ENCODE measurements at places on chromosomes 2 and 18.
A peak's percentile ranks its signal among the peaks of the same experiment; 100 is the strongest.

DNA sequence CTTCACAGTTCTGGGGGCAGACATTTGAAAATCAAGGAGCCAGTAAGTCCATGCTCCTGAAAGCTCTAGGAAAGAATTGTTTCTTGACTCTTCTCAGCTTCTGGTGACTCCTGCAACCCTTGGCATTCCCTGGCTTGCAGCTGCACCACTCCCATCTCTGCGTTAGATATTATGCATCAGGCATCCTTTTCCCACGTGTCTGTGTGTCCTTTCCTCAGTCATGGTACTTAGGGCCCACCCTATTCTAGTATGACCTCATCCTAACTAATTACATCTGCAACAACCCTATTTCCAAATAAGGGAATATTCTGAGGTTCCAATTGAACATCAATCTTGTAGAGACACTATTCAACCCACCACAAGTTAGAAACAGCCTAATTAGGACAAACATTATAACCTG lies 931.7 kb upstream of the CHAC2 start:
- no peak for DNase-seq

DNA sequence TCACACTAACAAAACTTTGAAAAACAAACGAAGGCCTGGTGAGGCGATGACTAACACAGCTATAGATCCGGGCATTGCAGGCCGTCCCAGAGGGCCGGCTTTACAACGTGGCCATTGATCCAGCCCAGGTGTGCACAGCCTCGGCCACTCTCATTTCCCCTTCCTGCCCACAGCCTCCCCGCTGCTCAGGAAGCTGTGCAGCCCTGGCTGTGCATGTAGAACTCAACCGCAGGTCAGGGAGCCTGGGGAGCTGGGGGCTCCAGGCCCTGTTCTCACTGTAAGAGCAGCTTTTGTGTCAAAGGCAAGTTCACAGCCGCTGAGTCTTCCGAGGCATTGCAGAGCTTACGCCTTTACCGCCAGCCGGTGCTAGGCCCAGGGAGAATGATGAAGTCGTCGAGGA lies 87.2 kb downstream of the LONRF2 start:
- peak; percentile 44 for DNase-seq

- no peak for DNase-seq
Measured at GRCh38 chr18:70329071-70329470, 40.2 kb downstream of the SOCS6 start.

DNA sequence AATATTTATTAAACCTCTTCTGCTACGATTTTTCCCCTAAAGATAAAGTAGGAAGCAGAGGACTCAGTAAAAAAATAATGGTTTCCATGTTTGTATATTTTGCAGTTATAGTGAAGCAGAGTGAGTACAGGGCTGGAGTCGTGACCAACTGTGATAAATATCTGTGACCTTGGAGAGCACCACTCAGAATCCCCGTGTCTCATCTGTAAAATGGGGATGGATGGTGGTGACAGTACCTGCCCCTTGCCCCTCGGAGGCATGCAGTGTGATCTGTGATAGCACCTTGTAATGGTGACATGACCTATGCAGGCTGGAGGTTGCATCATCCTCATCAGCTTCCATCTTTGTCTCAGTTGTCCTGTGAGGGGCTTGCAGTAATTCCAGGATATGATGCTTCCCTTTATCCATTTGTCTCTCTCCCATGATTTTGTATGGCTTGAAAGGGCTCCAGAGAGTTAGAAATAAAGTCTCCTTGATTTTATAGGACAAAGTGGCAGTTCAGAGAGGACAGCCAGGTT lies 5.5 kb downstream of the TTL start:
- DNase-seq = no peak

DNA sequence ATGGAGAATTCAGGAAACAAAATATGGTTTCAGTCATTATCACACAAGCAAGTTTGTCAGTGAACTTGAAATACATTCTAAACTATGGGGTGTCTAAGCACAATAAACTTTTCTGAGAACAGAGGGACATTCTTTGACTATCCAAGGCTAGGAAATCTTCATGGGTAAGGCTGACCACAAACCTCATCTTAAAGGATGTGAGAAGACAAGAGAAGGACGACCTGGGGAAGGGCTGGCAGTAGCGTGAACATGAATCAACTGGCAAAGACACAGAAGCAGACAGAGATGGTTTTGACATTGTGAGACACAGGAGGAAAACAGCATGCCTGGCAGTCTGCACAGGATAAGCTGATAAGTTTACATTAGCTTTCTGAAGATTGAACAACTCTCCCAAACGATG lies 752.4 kb upstream of the SLC8A1 start:
- DNase-seq = no peak

DNA sequence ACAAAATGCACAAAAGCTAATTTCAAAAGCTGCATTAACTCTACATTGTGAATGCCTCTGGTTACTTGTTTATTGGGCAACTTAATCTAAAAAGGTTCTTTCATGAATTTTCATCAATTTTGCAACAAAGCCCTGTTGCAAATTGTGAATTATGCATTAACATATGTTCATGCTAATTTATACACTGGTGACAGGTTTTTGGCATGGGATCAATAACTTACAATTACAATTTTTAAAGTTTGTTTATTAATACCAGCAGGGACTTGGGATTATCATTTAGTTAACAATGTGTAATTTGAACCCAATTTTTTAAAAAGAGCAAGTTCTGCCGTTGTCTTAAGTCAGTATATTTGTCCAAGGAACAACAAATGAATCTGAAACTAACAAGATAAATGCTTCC lies 183.6 kb downstream of the DCC start:
- DNase-seq = no peak

GRCh38 chr2:17813010-17813741 lies 3.1 kb upstream of the MSGN1 start:
- DNase-seq = no peak

DNA sequence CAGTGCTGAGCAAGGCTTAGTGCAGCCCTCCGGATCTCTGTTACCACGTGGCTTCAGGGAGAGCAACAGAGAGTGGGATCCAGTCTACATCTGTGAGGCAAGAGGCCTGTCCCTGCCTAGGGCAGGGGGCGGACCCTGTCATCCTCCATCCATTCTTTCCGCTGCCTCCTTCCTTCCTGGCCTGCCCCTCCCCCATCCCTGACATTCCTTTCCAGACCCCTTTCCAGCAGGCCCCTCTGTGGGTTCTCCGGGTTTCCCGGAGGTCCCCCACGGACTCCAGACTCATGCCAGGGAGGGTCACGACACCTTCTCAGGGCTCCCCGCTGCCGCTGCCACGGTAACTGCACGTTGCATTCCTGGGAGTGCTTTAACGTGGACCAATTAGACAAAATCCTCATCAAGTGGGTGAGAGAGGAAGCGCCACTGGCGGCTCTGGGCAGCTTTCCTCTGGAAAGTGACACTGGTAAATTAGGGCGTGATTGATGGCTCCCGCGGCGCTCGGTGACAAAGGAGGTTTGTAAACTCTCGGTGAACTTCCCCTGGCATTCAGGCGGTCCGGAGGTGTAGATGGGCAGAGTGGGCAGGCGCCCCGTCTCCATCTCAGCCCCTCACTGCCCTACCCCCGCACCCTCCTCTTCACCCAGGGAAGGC lies 11.4 kb downstream of the ATOH8 start:
- DNase-seq = no peak

DNA sequence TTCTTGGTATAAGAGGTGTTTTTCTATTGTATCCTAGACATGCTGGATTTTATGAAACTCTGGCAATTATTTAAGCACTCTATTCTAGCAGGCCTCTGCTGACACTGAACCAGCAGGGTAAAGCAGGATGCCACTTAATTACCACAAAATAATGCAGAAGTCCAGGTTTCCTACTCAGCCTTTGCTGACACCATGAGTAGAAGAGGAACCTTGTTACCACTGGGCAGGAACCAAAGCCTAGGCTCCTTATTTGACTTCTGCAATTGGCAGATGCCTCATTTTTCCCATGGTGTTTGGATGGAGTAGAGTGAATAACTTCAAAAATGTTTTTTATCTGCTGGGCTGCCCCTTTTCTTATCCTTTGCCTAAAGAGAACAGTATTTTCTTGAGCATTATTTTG lies 60.8 kb downstream of the THNSL2 start:
- DNase-seq = no peak

DNA sequence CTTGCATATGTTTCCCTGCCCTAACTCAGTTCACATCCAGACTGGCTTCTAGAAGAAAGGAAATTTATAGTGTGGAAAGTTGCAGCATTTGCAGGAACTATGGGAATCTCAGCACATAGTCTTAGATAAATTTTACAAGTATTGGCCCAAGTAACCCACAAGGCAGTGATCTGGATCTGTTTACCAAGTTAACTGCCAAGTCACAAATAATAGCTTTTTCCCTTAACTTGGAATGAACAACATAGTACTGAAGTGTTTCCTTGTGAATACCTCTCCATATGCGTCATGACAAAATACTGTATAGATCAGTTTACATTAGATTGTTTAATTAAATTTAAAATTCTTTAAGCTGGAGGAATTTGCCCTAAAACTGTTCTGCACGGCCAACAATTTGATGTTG lies 255.8 kb upstream of the EPAS1 start:
- DNase-seq = no peak

DNA sequence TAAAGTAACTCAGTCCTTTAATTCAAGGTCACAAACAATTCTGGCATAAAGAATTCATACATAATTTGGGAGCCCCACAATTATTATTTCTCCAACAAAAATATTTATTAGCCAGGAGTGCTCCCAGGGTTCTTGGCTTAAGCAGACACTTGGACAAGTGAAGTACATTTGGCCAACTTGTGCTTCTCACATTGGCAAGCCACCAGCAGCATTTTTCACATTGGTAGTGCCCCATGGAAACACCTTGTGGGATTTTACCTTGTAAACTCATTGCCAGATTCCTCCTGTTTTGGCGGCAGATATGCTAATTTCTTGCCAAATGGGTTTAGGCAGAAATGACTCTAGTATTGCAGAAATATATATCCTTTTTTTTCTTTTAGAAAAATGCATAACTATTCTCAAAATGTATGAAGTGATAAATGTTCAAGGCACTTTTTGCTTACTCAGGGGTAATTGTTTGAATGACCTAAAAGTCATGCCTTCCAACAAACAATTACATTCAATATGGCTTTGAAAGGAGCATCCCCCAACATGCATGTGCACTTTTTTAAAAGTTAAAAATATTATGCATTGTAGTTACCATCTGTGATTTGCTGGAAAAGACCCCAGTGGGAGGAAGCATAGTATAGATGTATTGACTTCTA lies 113.5 kb downstream of the CSRNP3 start:
- DNase-seq = no peak

GRCh38 chr18:26656944-26657536 lies 108.7 kb upstream of the KCTD1 start:
- DNase-seq = no peak

DNA sequence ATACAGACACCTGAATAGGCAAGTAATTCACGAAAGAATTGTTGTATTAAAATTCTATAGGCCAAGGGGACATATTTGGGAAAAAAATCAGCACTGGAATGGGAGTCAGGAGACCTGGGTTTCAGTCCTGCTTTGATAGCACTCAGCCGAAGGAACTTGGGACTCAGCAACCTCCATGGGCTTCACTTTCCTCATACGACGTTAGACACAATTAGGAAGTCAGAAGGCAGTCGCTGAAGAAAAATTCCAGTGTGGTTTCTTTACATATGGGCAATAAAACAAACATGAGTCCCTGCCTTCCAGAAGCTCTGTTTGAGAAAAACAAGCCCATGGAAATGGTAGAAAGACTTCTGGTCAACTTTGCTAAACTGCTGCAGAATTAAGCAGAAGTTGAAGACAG lies 15.1 kb upstream of the CYRIA start:
- DNase-seq = no peak

DNA sequence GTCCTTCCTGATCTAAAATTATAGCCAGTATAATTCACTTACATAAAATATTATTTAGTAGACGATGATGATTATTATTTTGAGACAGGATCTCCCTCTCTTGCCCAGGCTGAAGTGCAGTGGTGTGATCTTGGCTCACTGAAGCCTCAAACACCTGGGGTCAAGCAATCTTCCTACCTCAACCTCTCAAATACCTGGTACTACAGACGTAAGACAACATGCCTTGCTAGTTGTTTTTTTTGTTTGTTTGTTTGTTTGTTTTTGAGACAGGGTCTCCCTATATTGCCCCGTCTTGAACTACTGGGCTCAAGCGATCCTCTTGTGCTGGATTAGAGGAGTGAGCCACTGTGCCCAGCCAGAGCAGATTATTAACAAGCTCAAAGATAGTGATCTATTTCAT lies 399.1 kb upstream of the ZNF804A start:
- no peak for DNase-seq

DNA sequence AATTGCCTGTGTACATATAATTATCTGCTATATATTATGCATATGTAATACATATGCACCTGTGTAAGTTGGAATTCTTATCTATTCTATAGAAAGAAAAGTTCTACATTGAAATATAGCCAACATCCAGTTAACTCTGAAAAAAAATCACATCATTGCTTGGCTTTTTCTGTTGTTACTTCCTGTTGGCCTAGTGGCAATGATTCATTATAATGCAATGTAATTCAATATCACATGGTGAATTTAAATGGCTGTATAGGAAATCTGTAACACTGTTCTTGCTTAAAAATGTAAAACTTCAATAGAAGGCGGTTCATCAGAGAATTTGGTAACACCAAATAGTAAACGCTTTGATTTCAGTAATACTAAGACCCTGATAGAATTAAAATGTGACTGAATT lies 44.5 kb upstream of the MAP4K3 start:
- DNase-seq = no peak

- no peak for DNase-seq
Measured at GRCh38 chr2:155169317-155169716, 470.8 kb downstream of the KCNJ3 start.

- DNase-seq = no peak
Measured at GRCh38 chr18:79878741-79879378, 72.6 kb downstream of the SLC66A2 start.

DNA sequence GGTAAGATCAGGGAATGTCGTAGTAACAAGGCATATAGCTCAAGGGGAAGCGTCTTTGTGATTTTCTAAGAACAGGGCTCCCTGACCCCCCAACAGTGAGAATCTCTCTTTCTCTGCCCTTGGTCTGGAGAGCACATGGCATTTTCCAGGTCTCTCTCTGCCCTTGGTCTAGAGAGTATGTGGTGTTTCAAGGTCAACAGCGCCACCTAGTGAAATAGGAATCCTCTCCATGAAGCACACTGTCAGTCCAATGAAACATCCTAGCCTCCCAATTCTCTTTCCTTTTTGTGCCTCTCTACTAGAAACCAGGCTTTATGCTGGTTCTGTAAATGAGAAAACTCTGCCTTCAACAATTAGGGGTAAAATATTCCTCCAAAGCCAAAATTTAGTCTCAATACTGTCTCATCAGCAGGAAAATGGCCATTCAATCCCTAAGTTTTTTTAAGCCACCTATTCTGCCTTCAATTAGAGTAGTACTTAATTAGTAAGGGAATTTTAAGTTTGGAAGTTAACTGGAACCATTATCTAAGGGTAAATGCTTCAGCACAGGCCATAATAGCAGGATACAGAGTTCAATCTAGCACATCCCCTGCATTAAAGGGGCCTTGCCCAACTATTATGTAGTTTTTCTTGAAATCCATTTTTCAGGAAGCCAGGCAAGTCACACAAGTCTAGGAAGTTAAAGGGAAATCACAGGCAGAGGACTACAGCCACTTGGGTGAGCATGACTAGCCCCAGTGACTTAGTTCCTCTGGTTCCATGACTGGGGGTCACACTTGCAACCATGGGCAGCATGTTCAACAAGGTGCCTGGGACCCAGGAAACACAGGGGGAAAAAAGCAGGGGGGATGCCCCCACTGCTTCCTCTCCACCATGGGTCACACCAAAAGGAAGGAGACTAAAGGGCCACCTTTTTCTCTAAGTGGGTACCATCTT lies 12.4 kb downstream of the DYM start:
- peak; percentile 58 for DNase-seq

Data from CD4-positive, alpha-beta T cell treated with Interleukin-17A for 4 hours (primary cell).